CD4-positive, alpha-beta T cell treated with Interleukin-12 subunit alpha and Interleukin-12 subunit beta, for 1 hour (primary cell): ENCODE measurements at places on chromosomes 1 and 21.

- no peak for DNase-seq
These were observed 334.0 kb upstream of the FMN2 start for GRCh38 chr1:239757716-239758115.

GRCh38 chr1:163656095-163656759 lies 334.5 kb downstream of the NUF2 start:
- no peak for DNase-seq

DNA sequence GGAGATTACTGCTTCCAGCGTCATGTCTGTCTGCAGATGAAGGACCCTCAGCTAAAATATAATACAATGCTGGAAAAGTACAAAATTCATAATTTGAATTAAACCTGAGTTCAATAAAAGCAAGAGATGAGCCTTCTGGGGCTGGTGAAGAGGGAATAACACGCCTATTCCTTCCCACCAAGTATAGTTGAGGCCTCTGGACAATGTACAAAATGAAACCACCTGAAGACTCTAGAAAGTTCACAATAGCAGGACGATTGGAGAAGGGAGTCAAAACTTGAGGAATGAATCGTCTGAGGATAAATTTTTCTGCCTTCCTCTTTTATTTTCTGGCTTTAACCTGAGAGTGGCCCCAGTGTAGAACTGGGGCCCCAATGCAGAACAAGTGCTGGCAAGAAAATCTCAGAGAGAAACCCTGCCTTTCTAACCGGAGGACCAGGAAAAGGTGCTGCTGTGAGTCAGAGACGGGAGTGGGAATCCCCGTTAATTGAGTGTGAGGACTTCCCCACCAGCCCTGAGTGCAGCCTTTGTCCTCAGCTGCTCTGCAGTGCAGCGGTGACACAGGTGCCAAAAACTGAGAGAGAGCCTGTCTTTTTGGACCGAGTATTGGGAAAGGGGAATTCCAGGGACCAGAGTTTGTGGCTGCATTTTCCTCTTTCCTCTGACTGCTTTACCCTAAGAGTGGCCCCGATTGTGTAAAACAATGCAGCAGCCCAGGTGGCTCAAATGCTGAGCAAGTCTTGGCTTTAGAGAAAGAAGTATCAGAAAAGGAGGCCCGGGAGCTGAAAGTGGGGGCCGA lies 264.9 kb downstream of the DYRK1A start:
- no peak for DNase-seq

GRCh38 chr1:226634611-226635246 lies 86.2 kb downstream of the STUM start:
- no peak for DNase-seq

DNA sequence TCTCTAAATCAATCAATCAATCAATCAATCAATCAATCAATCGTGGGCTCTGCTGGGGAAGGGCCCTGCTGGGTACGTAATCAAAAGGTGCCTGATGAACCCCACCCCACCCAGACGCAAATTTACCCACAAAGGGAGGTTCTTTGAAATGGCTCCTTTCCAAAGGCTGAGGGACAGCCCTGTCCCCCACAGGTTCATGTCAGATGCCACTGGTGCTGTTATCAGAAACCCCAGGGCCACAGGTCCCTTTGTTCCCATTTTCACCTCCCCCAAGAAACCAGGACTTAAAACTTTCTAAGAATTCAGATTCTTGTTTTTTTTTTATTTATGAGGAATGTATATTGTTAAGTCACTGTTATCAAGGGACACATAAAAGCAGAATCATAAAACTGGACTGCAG lies 14.2 kb downstream of the CHRNB2 start:
- no peak for DNase-seq

- no peak for DNase-seq
These were observed 21.0 kb upstream of the CPLANE2 start for GRCh38 chr1:16257968-16258367.

DNA sequence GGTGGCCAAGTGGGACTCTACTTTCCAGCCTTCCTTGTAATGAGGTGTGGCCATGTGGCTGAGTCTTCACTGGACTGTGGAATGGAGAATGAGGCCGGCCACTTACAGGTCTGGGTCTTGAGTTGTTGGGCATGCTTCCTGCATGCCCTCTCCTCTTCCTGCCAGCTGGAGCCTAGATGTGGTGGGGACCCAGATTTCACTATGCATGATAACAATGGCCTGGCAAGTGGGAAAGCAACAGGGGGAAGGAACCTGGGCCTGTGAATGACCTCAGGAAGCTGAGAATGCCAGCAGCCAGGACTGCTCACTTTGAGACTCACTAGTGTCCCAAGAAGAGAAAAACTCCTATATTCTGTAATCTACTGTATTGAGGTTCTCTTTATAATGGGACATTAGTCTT lies 8.5 kb upstream of the SLC26A9 start:
- DNase-seq: no peak
